PC-3 (cell line): ENCODE measurements at places on chromosomes 6 and 20. TPM values are rescaled to one million over a fixed set of nuclear protein-coding genes. Genes with fewer than 3 reads are reported as not detected.
A peak's percentile ranks its signal among the peaks of the same experiment; 100 is the strongest.

Gene CTCFL
- total RNA-seq = not detected in 2 replicates

DNA sequence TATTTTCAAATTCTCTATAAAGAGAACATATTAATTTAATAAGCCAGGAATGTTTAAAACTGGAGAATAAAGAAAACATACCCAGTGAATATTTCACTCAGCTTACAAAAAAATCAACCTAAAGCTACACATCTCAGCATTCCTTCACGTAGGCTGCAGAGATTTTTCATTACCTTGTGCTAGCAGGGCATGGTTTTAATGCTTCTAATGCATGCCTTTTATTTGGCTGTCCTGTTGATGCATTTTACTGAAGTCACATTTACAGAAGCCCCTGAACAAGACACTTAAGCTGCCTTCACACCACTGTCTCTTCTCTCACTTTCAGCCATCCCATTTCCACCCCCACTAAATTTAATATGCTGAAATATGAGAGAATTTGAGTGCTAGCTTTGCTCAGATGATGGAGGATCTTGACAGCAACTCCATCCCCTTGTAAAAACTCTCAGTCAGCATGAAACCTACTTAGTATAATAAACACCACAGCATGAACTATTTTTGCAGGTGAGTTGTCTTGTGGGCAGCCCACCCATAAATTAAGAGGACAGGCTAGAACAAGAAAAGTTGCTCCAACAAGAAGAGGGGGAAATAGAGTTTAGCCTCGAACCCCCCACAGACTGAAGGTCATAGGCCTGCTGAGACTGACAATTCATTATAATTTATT is 159.4 kb downstream of the SIM1 start:
- no peak overlapping the region for H3K4me3 ChIP-seq
- H3K27ac ChIP-seq = no peak overlapping the region
- no peaks in the 10 kb centered on the region for H3K27me3 ChIP-seq
- H3K36me3 ChIP-seq = no peaks in the 10 kb centered on the region

Gene B3GAT2
- not detected in 2 replicates for total RNA-seq

Gene GSTA2
- total RNA-seq = not detected in 2 replicates

Gene GLP1R
- total RNA-seq = not detected in 2 replicates

Gene FAM83C
- 0.12 TPM in 1 of 2 replicates, not detected in the other for total RNA-seq

Gene FANCE
- 13.8 and 18.6 TPM in 2 replicates for total RNA-seq

Gene AVP
- not detected in 2 replicates for total RNA-seq

GRCh38 chr6:16781348-16782169 is 20.3 kb upstream of the ATXN1 start:
- no peaks in the 10 kb centered on the region for H3K4me1 ChIP-seq
- H3K27me3 ChIP-seq = no peaks in the 10 kb centered on the region
- DNase-seq = peak; percentile 34
- no peak overlapping the region for H3K4me3 ChIP-seq
- H3K36me3 ChIP-seq = no peaks in the 10 kb centered on the region

Gene CEP85L
- total RNA-seq = 3.9 and 7.8 TPM in 2 replicates

- no peaks in the 10 kb centered on the region for H3K27me3 ChIP-seq
- DNase-seq = no peak
- H3K36me3 ChIP-seq = no peaks in the 10 kb centered on the region
- no peak overlapping the region for H3K27ac ChIP-seq
- H3K4me3 ChIP-seq = no peak overlapping the region
- H3K4me1 ChIP-seq = peaks cover 23% of the 10 kb centered on the region
Measured at GRCh38 chr6:129188795-129189194, 305.9 kb downstream of the LAMA2 start.

Gene MYMX
- not detected in 2 replicates for total RNA-seq

Gene VGLL2
- not detected in 2 replicates for total RNA-seq

DNA sequence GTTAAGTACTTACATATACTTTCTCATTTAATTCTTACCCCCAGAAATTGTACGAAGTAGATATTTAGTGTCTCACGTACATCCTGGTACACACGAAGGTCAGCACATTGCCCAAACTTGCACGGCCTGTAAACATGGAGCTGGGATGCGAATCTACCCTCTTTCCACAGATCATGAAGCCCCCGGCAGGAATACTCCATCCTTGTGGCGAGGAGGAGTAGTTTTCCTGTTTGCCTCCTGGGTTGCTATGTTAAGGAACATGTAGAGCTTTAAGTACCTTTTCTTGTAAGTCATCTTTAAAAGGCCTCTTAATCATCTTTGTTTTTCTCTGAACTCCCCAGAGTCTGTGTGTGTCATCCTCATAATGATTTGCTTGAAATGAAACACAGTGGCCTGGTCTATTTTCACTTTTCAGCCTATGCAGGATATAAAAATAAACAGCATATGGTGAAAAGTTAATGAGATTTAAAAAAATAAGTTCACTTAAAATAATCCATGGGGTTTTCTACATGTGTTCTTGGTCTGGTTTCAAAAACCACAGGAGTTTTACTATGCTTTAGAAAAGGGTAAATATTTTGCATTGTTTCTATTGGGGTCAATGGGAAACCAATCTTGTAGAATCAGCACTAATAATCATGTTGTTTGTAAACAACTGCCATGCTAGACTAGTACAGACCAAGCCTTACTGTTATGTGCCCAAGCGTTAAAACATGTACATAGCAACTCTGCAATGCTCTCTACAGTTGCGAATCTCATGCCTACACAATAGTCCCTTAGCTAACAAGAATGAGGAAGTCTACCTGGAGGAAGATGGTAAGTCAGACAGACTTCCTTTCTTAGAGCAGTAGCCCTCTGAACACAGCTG is 9.3 kb upstream of the ARID1B start:
- no peak for DNase-seq
- H3K27ac ChIP-seq = no peak overlapping the region
- H3K4me1 ChIP-seq = no peaks in the 10 kb centered on the region
- H3K4me3 ChIP-seq = no peak overlapping the region

DNA sequence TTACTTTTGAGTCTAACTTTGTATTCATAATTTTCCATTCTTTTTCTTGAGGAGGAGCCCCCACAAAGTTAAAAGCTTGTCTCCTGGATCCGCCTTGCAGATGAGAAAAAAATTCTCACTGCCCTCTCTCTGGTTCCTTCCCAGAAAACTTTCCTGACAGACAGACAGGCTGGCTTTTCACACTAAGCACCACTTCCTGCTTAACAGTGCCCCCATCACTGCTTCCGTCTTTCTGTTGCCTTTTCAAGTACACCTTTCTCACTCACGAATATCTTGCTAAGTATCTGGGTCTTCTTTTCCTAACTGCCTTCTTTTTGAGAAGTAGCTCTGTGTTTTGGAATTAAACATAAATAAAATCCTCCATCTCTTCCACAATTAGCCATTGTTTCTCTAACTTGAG is 19.8 kb upstream of the LMBRD1 start:
- H3K4me3 ChIP-seq = no peak overlapping the region
- DNase-seq = no peak
- no peak overlapping the region for H3K27ac ChIP-seq
- H3K27me3 ChIP-seq = no peaks in the 10 kb centered on the region
- H3K36me3 ChIP-seq = no peaks in the 10 kb centered on the region

- H3K36me3 ChIP-seq = 0 out of 2 replicates have a peak, but pooled peaks cover 4% of the 10 kb centered on the region
- no peak for DNase-seq
Measured at GRCh38 chr6:144548536-144548935, 263.4 kb downstream of the UTRN start.

Gene TAF11
- 24.1 and 28.9 TPM in 2 replicates for total RNA-seq

- H3K27me3 ChIP-seq = no peaks in the 10 kb centered on the region
- no peak overlapping the region for H3K4me3 ChIP-seq
- H3K4me1 ChIP-seq = no peaks in the 10 kb centered on the region
- H3K27ac ChIP-seq = no peak overlapping the region
- DNase-seq = no peak
- H3K36me3 ChIP-seq = no peaks in the 10 kb centered on the region
Measured at GRCh38 chr20:47551841-47552240, 50.2 kb downstream of the NCOA3 start.

- H3K36me3 ChIP-seq = no peaks in the 10 kb centered on the region
- no peak for DNase-seq
- no peak overlapping the region for H3K27ac ChIP-seq
- peaks cover 33% of the 10 kb centered on the region for H3K4me1 ChIP-seq
- peak overlapping the region; percentile 89 for H3K4me3 ChIP-seq
- H3K27me3 ChIP-seq = no peaks in the 10 kb centered on the region
Measured at GRCh38 chr6:158561321-158561884, 1.5 kb downstream of the TMEM181 start.

DNA sequence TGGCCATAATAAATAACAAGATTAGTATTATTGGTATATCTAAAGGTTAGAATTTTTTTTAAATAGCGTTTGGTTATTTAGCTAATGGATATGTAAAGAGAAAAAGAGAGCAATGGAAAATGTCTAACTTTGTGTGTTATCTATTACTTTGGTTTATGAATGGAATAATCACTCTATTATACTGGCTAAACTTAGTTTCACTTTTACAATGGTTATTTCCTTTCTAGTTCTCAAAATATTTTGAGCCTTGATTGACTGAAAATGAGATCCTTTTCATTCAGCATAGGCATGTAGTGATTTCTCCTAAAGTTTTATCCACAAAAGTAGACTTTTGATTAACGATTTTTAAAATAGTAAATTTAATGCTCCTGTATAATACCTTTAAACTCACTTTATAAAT is 51.6 kb upstream of the MLIP start:
- H3K4me3 ChIP-seq = peak overlapping the region; percentile 30; the same call in 1 of the 2 replicates
- no peak overlapping the region for H3K27ac ChIP-seq
- H3K4me1 ChIP-seq = no peaks in the 10 kb centered on the region
- H3K27me3 ChIP-seq = no peaks in the 10 kb centered on the region
- no peaks in the 10 kb centered on the region for H3K36me3 ChIP-seq

Gene LY6G5B
- 5.0 and 5.3 TPM in 2 replicates for total RNA-seq

GRCh38 chr6:2966347-2966746 is 5.0 kb downstream of the SERPINB6 start:
- H3K4me3 ChIP-seq = no peak overlapping the region
- no peak for DNase-seq
- no peak overlapping the region for H3K27ac ChIP-seq
- H3K4me1 ChIP-seq = peaks cover 32% of the 10 kb centered on the region
- H3K27me3 ChIP-seq = no peaks in the 10 kb centered on the region

- no peak overlapping the region for H3K4me3 ChIP-seq
- H3K36me3 ChIP-seq = no peaks in the 10 kb centered on the region
- H3K27ac ChIP-seq = no peak overlapping the region
- no peak for DNase-seq
- no peaks in the 10 kb centered on the region for H3K4me1 ChIP-seq
Measured at GRCh38 chr6:159919011-159919511, 28.3 kb downstream of the MAS1 start.

Gene LHFPL5
- total RNA-seq = not detected in 2 replicates

Gene PCK1
- not detected in 2 replicates for total RNA-seq

DNA sequence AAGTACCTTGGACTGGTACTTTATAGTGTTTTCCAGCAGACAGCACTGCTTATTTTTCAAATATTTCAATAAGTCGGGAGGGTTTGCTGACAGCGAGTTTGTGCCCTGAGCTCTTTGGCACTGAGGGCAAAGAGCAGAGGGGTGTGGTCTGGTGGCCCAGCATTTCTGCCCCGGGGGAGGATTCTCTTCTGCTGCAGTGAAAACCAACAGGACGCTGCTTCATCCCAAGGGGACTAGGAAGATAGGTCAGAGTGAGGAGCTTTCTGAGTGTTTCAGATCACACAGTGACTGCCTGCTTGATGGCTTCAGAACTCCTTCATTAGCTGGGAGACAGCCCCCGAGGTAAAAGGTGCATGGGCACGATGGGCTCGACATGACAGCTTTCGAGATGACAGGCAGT is 8.6 kb downstream of the ULBP2 start:
- H3K4me3 ChIP-seq = no peak overlapping the region
- H3K27me3 ChIP-seq = no peaks in the 10 kb centered on the region
- DNase-seq = no peak
- H3K36me3 ChIP-seq = no peaks in the 10 kb centered on the region
- no peak overlapping the region for H3K27ac ChIP-seq
- H3K4me1 ChIP-seq = no peaks in the 10 kb centered on the region

DNA sequence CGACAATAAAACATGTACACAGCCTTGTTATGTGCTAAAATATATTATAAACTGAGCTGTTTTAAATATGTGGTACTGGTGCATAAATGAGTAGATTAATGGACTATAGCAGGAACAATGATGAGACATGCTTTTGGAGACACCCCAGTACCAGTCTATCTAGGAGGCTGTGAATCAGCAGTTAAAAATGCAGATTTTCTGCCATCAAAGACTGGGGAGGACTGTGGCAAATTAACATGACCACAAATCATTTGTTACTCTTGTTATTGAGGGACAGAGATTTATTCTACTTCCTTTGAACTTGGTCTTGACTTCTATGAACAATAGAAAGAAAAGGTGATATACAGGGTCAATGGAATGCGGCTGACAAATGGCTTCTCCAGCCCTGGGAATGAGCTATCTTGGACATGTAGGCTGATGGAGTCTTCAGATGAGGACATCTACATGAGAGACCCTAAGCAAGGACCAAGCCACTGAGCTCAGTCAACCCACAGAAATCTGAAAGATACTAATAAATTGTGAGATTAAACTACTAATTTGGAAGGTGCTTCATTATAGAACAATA is 551.7 kb upstream of the GJE1 start:
- no peaks in the 10 kb centered on the region for H3K27me3 ChIP-seq
- no peak overlapping the region for H3K4me3 ChIP-seq
- no peaks in the 10 kb centered on the region for H3K36me3 ChIP-seq
- peaks cover 4% of the 10 kb centered on the region; the same call in 1 of the 2 replicates for H3K4me1 ChIP-seq
- DNase-seq = peak; percentile 33
- H3K27ac ChIP-seq = no peak overlapping the region

GRCh38 chr6:36130667-36131510 is 576 bp downstream of the MAPK13 start:
- peak; percentile 60 for DNase-seq
- peaks cover 39% of the 10 kb centered on the region for H3K4me1 ChIP-seq
- no peaks in the 10 kb centered on the region for H3K36me3 ChIP-seq
- peak overlapping the region; percentile 51 for H3K27ac ChIP-seq
- no peaks in the 10 kb centered on the region for H3K27me3 ChIP-seq

Gene ITPR3
- total RNA-seq = 41.8 and 50.6 TPM in 2 replicates

DNA sequence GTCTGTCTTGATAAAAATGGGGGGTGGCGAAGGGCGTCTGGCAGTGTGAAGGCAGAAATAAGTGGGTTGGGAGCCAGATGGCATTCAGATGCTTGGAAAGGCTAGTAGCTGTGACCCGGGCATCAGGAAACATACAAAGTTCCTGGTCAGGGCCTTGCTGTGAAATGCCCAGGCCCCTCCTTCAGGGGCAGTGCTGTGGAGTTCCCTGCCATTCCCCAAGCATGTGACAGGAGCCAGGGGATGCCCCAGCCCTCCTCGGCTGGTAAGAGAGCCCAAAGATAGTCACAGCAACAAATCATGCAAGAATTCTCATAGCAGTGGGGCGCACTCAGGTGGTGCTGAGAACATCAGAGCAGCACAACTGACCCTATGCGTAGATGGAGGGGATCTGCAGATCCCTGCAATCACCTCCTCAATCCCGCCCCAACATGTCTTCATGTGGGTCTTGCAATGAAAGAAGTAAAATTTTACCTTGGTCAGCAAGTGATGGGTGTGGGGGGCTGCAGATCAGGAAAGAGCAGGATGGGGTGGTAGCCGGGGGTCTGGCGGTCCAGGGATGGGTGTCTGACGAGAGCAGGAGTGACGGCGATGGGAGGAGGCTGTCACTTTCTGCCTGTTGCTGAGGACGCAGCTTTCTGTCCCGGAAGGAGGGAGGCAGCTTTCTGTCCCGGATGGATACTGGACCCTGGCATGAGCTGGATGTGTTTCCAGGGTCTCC is 39.5 kb downstream of the SLC22A1 start:
- H3K36me3 ChIP-seq = no peaks in the 10 kb centered on the region
- no peak overlapping the region for H3K27ac ChIP-seq
- DNase-seq = no peak
- no peak overlapping the region for H3K4me3 ChIP-seq
